Pulmonary artery endothelial cell (primary cell): ENCODE measurements at places on chromosomes 3 and 15.

DNA sequence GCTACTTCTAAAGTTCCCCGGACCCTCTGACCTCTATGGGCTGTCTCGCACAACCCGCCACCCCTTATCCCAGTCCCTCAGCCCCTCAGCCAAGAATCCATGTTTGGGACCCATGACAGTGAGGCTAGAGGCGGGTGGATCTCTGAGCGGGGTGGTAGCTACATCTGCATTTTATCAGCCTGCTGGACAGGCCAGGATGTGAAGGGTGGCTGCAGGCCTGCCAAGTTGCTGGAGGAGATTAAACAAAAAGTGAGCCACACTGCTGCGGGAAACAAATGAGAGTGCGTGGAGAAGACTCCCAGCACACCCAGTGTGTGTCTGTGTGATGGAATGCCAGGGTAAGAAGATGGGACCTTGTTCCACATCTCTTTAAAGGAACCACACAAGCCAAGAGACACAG lies 51.1 kb upstream of the SPATA12 start:
- DNase-seq = no peak

DNA sequence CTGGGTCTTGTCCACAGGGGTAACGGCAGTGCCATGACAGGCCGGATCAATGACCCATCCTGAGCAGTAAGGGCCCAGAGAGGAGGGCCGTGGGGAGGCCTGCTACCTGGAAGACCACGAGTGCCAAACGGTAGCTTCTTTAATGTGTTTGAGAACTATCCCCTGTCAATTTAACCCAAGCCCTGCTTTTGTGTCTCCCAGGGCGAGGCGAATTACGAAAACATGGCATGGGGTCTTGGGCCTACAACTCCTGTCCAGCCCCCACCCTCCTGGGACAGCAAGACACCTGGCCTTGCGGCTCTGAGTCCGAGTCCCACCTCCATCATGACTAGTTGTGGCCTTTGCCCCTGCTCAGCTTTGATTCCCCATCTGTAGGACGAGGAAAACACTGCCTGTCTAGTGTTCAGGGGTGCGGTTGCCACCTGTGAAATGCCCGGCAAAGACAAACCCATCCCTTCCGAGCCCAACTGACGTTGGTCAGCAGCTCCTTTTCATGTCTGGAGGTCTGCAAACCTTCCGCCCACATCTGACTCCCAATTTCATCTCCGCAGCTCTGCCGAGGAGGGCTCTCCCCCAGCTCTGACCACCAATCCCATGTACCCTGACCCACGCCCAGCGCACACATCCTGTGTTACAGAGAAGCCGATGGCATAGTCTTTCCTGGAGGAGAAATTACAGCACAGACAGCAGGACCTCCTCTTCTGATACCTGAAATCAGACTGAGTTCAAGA lies 28.9 kb upstream of the SNRPA1 start:
- no peak for DNase-seq

DNA sequence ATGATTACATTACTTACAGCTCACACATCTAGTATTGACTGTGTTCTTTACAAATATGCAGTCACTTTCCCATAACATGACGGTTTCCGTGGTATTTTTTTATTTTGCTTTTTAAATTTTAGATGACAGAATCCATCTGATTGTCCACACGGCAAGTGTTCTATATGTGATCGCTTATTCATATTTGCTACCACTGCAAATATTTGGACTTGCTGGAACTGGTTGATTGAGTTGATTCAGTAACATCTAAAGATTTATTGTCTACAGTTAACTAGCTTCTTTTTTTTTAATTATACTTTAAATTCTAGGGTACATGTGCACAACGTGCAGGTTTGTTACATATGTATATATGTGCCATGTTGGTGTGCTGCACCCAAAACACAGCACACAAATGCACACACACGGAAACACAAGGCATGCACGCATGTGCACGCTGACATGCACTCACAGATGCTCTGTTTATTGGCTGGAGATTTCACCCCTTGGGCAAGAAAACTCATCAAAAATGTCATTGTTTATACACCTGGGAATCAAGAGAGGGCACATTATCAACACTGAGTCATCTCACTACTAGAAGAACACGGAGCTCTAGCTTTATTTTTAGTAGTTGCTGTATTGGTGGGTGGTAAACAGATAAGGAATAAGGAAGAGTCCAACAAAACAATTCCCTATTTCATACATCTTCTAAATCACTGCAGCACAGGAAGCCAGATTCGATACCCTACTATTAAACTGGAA lies 16.4 kb downstream of the ARRDC4 start:
- DNase-seq = no peak

- no peak for DNase-seq
These were observed 39.3 kb downstream of the FNDC3B start for GRCh38 chr3:172078721-172079120.

- DNase-seq = no peak
These were observed 48.7 kb downstream of the STAG1 start for GRCh38 chr3:136703429-136703828.

DNA sequence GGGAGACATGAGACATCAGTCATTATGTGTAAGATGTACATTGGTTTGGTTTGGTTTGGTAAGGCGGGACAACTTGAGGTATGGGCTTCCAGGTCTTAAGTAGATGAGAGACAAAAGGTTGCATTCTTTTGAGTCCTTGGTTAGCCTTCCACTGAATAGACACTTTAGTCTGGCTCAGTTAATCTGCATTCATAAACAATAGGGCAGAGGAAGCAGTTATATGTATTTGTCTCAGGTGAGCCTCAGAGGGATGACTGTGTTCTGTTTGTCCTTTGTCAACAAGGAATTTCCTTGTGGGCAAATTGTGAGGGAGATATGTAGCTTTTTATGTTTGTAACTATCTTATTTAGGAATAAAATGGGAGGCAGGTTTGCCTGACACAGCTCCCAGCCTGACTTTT lies 50.4 kb downstream of the TCF12 start:
- no peak for DNase-seq

DNA sequence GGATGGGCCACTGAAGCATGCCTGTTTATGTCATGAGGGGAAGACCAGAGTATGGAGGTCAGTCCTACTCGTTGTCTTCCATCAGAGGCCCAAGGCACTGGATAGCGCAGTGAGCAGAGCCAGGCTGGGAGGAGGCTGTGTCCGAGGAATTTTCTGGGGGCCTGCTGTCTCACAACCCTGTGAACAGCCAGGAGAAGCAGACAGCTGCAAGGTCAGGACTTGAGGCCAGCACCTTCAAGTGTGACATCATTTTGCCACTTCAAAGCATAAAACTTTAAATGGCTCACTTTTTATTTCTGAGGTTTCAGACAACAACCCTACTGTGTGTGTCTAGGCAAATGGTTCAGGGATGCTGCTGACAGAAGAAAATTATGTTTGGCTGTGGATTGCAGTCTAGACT lies 47.2 kb downstream of the TMED3 start:
- DNase-seq = no peak

- DNase-seq = no peak
These were observed 124.6 kb upstream of the KCNAB1 start for GRCh38 chr3:155995525-155996370.

- DNase-seq = no peak
These were observed 43.7 kb downstream of the MYZAP start for GRCh38 chr15:57635300-57635909.

- no peak for DNase-seq
These were observed 985 bp downstream of the TEX9 start for GRCh38 chr15:56366211-56366610.

DNA sequence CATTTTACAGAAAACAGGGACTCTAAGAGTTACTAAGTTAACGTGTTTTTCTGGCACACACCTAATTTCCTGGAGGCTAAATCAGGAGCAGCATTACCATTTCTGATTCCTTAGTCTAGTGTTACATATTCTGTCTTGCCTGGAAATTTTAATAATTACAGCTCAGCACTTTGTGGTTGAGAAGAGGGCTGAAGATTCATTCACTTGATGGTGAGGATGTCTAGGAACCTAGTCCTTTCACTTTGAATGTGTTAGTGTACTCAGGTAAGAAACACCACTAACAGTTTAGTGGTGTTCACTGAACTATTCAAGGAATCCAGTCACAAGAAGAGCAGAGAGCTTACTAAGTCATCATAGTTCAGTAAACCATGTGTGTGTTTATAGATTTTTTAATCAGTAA lies 102.8 kb downstream of the STT3B start:
- DNase-seq = no peak

GRCh38 chr3:40620151-40620550 lies 95.4 kb downstream of the ZNF621 start:
- DNase-seq = no peak

DNA sequence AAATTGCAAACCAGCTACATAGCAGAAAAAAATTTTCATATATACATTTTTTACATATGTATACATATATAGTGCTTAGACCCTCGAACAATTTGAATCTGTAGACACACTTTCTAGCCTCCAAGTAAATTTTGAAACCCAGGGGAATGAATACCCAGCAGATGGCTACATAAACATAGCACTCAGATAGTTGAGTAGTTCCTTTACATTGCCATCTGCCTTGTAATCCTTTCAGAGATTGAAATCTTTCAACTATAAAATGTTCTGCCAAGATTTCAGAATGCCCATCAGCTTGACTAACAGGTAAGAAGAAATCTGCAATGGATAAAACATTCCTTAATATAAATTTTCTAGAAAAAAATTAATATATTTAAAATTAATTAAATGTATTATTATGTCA lies 1333.5 kb upstream of the CADM2 start:
- no peak for DNase-seq

GRCh38 chr15:91942720-91943394 lies 89.3 kb downstream of the SLCO3A1 start:
- no peak for DNase-seq

DNA sequence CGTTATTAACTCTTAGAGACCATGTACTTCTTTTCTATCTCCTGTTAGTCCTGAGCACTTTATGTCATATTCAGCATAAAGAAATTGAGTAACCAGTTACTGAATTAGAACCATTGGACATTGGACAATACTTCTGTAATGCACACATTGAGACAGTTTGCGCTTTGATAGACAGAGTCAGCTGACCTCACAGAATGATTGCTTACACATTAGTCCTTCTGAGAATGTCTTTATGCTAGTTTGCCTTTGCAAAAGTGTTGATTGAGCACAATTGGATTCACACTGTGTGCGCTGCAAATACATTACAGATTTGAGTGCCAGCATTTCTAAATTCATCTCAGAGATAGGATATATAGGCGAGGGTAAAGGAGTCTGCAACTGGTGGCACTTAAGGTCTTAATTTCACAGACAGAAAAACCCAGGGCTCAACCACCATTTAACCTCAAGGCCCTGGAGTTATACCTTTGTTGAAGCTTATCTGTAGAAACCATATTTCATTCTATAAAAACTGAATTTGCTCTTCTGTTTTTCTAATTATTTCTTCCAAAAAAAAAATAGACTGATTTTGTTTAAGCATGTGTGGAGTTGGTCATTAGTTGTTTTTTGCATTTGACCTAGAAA lies 3.8 kb downstream of the SERPINI1 start:
- DNase-seq = no peak

DNA sequence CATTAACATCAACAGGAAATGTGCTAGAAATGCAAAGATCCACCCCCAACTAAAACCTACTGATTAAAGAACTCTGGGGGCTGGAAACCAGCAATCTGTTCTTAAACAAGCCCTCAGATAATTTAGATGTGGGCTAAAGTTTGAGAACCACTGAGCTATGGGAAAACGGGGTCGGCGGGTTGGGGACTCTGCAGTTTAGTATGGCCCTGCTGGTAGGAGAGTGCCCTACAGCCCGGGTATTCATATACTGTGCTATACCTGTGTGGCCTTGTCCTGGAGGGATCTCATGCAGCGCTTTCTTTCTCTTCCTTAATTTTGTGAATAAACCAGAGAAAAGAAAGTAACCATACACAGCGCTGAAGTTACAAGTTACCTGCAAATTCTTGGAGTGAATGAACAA lies 189.7 kb upstream of the GBE1 start:
- no peak for DNase-seq

DNA sequence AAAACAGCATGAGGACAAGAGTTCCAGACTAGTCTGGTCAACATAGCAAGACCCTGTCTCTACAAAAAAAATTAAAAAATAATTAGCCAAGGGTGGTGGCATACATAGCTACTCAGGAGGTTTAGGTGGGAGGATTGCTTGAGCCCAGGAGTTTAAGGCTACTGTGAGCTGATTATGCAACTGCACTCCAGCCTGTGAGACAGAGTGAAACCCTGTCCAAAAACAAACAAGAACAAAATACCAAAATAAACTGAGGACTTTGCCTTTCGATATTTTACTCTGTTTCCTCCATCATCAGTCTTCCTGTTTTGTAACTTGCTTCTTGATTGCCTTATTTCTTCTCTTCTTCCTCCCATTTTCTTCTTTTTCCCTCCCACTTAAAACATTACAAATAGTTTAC lies 504.4 kb downstream of the ROBO1 start:
- DNase-seq = no peak

- DNase-seq = no peak
These were observed 953.1 kb downstream of the FHIT start for GRCh38 chr3:60298141-60298540.

DNA sequence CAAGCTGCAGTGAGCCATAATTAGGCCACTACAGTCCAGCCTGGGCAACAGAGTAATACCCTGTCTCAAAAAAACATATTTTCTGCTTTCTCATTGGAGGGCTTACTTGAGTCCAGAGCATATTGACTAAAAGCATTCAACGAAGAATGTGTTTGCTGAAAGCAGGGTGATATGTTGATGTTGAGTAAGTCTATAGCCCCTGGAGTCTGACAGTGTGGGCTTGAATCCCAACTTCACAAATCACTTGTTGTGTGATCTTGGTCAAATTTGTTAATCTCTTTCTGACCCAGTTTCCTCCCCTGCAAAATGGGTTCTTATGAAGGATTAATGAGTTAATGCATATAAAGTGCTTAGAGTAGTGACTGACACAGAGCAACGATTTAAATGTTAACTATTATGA lies 403.9 kb downstream of the MECOM start:
- DNase-seq = no peak

- no peak for DNase-seq
These were observed 982.5 kb downstream of the TBL1XR1 start for GRCh38 chr3:176214758-176215157.

DNA sequence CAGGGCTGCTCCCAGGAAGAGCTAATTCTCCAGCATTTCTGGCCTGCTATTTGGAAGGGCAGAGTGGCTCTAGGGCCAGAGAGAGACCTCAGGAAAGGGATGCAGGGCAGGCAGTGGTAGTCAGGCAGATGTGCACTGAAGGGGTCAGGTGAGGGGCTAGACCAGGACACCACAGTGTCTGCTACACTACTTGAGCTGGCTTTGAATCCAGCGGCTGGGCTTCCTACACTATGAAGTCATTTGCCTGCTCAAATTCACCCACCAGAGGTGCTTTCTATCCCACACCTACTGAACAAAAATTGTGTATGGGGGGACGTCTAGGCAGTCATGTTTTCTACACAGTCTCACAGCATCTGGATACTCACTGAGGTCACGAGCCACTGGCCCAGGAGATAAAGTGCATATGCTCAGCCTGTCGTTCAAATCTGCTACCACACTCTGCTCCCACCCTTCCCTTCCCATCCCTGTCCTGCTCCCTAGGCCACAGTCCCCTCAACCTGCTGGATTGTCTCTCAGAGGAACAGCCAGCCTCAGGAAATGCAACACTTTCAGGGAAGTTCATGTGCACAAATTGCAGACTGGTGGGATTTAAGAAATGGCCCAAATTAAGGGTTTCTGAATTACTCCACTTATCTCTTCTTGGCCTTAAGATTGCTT lies 49.9 kb upstream of the SLC6A11 start:
- no peak for DNase-seq

- DNase-seq = no peak
These were observed 298.0 kb upstream of the RBMS3 start for GRCh38 chr3:28982906-28983305.

- no peak for DNase-seq
These were observed 4.3 kb downstream of the ONECUT1 start for GRCh38 chr15:52785672-52786406.
